CD4-positive, alpha-beta T cell treated with Interleukin-21 for 1 hour (primary cell): ENCODE measurements at places on chromosomes 1 and 21.
A peak's percentile ranks its signal among the peaks of the same experiment; 100 is the strongest.

GRCh38 chr1:218101409-218101808 lies 183.7 kb upstream of the RRP15 start:
- no peak for DNase-seq

DNA sequence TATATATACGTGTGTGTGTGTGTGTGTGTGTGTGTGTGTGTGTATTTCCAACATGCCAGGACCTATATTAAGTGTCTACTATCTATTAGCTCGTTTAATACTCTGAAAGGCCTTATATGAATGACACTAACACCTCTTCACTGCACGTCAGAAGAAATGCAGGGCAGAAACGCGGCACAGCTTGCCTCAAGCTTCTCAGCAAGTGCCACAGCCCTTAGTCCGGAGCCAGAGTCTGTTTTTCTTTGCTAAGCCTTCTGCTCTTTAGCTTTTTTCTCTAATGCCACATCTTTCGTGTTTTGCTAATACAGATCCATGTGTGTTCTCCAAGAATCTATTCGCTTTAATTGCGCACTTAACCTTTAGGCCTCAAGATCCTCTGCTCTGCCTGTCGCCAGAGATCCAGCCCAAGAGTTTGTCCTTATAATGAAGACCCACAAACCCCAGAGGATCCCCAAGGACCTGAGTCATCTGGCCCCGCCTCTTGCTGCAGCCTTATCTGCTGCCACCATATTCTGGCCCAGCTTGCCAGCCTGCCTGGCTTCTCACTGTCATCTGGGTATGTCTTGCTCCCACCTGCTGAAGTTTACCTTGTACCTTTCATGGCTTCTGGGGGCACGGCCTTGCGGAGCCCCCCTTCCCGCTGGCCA lies 2.0 kb upstream of the TRIM58 start:
- no peak for DNase-seq

DNA sequence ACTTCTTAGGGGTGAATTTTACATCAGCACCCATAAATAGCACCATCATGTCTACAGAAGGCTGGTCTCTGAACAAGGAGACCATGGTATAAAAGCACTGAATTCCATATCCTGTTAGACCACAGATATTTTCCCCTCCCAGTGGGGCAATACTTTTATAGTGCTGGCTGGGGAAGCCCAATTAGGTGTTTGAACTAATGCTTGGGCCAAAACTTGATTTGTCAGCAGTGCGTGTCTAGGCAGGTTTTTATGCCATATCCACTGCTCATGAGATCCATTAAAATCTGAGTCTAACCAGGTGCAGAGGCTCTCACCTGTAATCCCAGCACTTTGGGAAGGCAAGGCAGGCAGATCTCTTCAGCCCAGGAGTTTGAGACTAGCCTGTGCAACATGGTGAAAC lies 623.0 kb downstream of the NPHP4 start:
- no peak for DNase-seq

GRCh38 chr1:31027693-31028526 lies 37.6 kb downstream of the PUM1 start:
- DNase-seq: no peak

DNA sequence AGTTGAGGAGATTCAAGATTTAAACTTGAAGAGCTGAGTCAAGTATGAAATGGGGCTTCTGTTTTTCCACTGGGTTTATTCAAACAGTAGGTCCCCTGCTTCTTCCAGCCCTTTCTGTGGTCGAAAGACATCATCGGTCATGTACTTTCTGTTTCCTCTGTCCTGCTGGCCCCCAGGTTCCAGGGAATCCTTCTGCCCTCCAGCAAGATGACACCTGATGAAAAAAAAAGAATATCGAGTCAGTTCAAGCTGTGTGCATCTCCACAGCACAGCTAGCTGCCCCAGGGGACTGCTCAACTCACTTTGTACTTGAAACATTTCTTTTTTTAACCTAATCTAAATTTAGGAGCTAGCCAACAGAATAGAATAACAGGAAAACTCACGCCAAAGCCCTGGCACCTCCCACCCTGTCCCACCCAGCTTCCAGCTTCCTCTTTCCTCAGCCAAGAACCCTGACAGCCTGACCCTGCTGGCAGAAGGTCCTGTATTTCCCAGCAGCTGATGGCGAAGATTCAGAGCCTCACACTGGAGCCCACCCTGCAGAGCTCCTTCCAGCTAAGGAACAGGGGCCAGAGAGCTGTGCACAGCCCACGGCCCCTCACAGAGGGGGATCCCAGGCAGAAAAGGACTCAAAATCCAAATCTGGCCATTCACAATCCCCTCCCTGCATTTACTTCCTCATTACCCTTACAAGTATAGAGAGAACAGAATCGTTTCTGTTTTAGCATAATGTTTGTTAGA lies 176.5 kb downstream of the PSMG1 start:
- DNase-seq: no peak

DNA sequence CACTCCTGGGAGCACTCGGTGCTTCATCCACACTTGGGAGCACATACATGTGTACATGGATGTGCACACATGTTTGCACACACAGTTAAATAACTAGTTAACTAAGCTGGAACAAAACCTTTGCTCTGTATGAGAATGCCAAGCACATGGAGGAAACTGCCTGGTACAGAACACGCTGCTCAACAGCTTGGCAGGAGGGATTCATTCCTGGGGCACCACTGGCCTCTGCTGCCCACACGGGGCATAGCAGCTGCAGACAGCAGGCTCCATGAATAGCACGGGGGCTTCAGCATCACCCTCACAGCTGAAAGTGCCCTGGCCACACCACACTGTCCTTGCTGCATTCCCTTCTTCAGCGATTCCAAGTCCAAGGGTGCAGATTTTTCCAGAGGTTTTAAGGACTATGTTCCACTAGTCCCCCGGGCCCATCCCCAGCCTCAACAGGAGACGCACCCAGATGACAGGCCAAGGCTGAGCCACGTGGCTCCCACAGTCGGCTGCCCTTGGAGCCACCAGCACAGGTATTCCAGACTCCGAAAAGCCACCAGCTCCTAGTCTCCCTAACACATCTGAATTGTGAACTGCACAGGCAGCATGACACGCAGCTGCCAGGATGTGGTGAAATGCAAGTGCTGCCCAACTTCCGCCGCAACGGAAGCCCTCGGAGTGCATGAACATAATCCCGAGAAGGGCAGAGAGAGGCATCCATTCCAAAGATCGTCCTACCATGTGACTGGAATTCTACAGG lies 16.9 kb downstream of the NPHP4 start:
- DNase-seq: peak; percentile 58

DNA sequence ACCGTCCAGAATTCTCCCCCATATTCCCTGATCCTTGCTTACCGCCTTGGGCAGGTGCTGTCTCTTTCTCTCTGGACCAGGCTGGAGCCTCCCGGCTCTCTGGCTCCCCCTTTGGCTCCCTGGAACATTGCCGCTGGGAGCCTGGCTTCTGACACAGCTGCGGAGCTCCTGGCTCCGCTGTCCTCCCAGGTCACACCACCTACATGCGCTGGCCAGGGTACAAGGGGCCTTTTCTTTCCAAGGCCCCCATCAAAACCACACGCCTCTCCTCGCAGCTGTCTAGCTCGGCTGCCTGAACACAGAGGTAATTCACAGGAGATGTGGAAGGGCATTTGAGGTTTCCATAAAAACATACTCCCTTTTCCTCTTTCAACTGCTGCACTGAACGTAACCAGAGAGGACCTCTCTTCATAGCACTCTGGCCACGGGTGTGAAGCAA lies 7.5 kb upstream of the ZNF648 start:
- no peak for DNase-seq

- no peak for DNase-seq
These were observed 3.6 kb downstream of the MEGF6 start for GRCh38 chr1:3607703-3608065.

DNA sequence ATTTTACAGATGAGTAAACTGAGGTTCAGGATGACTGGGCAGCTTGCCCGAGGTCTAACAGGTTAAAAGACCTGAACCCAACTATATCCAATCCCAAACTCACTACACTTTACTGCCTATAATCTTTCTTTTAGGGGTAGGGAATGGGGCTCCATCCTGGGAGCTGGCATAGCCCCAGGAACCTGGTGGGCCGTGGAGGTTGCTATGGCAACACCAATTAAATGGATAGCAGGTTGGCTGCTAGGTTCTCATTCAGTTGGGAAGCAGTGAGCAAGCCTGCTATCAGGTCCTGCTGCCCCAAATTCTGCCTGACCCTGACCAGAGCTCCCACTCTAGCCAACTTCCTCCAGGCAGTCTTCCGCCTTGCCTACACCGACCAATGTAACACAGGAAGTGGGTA lies 40.9 kb downstream of the LRP8 start:
- DNase-seq: no peak

- DNase-seq: no peak
These were observed 398.4 kb downstream of the ZP4 start for GRCh38 chr1:237492359-237492758.

DNA sequence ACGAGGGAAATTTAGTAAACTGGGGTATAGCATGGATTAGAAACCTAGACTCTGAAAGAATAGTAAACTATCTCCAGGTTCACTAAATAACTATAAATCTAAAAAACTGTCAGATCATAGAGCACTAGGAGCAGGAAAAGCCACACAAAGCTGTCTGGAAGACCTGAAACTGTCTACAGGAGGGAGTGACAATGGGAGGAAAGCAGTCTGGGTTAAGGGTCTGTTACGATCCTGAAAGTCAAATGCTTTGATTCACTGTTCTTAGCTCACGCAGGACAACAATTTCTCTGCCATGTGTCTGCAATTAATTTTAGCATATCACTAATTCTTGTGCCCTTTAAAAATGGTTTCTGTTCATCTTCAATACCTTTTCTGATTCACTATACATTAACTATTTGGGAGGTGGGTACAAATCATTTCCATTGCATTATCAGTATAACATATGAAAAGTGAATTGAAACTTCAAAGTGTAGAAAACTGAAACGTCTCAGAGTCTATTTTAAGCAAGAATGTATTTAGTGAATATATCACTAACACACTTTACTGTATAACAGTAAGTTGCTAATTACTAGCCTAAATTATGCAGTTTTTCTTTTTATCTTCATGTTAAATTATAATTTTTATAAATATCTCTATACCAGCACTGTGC lies 18.4 kb downstream of the CEP170 start:
- DNase-seq: no peak

GRCh38 chr1:28781305-28781704 lies 30.7 kb upstream of the OPRD1 start:
- no peak for DNase-seq

DNA sequence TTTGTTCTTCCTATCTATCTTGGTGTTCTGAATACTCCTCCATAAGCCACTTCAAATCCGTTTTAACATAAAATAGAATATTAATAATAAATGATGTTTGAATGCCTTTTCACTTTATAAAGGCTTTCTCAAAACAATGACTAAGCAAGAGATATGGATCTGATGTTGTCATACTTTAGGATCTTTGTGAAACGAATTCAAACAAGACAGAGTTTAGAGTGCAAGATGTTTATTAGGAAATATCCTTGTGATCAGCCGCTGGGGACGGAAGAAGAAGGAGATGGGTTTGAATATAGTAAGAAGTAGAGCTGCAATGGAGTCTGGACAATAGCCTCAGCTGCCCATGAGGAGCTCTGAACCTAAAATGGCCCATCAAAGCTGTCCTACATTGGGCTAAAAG lies 351.8 kb downstream of the NEGR1 start:
- no peak for DNase-seq

GRCh38 chr1:63327417-63328054 lies 5.2 kb downstream of the FOXD3 start:
- peak; percentile 44 for DNase-seq

DNA sequence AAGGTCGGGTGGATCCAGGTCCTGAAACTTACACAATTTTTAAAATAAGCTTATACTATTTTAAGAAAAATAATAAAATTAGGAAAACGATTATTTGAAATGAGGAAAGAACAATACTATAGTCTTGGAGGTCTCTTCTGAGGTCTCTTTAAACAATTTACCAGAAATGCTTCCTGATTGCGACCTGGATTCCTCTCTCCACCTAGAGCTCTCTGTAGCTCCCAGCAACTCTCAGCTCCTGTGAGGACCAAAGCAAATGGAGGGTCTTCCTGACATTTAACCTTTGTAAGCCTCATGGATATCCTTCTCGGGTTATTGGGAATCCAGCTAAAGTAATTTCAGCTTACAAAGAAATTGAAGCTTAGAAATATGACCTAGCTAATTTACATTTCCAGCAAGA lies 886 bp downstream of the BTBD8 start:
- no peak for DNase-seq

GRCh38 chr1:7266561-7266960 lies 481.3 kb downstream of the CAMTA1 start:
- DNase-seq: no peak

- no peak for DNase-seq
These were observed 28.6 kb downstream of the CAMSAP2 start for GRCh38 chr1:200767321-200767720.

GRCh38 chr1:237961754-237962153 lies 71.0 kb upstream of the ZP4 start:
- DNase-seq: no peak

DNA sequence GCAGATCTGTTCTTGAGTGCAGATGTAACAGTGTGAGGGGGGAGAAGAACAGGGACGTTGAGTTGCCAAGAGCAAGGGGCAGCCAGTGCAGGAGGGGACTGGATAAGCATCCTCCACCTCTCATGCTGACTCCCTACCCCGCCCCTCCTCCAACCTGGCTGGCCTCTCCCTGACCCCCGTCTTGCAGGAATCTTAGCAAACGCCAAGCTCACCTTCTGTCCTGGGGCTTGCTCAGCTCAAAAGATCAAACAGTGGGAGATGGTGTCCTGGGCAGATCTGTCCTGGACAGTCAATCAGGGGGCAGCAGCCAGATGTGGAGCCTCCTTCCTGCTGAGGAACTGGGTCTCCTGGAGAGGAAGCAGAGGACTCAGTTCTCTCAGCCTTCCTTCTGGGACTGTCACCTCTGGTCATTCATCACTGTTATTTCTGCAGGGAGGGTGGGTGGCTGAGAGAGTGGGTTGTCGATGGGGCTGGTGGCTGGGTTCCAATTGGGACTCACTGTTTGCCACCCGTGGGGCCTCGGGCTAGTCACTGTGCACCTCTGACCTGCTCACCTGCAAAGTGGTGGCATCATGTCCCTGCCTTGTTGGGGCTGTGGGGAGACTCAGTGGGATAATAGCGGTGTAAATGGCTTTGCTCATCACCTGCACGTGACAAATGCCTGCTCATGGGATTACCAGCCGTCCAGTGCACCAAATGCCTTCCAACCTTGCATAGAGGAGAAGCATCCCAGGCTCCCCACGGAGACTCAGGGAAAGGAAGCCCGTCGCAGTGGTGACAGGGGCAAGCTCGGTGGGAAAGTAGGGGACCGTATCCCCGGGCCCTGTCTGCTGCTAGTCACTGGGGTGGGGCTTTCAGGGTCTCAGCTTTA lies 154.4 kb downstream of the PTPRU start:
- no peak for DNase-seq

DNA sequence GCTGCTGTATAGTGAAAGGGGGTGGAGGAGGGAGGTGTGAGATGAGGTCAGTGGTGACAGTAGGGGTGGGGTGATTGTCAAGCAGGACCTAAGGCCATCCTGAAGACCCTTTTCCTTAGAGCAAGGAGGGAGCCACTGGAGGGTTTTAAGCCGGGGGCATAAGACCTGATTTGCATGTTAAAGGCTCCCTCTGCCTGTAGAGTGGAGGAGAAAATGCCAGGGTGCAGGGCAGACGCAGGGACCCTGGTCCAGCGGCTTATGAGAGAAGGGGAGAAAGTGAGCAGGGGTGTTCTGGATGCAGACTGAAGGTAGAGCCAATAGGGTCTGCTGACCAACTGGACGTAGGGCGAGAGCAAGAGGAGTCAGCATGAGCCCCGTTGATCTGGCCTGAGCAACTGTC lies 154.1 kb downstream of the TRABD2B start:
- no peak for DNase-seq
